T1000 (cell line): ENCODE measurements at places on chromosomes 7 and 10.

DNA sequence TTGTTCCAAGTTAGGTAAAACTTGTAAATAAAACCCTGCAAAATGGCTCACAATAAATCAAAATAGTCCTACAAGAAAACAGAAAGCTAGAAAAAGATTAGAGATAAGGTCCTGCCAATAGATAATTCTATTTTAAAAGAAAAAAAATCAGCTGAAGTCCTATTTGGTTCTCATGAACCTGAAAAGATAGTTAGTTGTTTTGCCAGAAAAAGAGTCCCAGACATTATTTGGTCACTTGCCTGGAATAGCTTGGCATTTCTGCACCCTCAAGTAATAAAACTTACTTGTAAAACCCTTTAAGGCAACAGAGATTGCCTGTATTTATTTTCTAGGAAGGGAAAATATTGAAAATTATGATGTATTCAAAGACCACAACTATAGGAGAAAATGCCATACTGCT lies 47.7 kb downstream of the LRRN3 start:
- no peak for DNase-seq

DNA sequence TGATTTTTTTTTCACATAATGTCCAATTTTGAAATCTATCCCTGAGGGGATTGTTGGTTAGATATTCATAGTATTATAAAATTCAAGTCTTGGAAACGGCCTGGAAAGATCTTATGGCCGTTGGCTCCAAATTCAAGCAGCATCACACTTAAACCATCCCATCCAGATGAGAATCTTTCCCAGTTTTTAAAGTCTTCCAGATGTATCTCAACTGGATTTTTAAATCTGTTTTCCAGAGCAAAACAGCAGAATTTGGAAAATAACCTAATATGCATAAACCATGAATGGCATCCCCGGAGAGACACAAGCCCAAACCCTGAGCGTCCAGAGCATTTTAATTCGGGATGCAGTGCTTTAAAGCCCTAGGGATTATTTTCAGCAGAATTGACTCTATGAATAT lies 208.2 kb upstream of the PRKCQ start:
- no peak for DNase-seq

- no peak for DNase-seq
These were observed 1175.3 kb downstream of the GATA3 start for GRCh38 chr10:9229702-9230244.

GRCh38 chr7:27106901-27107240 lies 4.4 kb upstream of the HOXA2 start:
- no peak for DNase-seq

DNA sequence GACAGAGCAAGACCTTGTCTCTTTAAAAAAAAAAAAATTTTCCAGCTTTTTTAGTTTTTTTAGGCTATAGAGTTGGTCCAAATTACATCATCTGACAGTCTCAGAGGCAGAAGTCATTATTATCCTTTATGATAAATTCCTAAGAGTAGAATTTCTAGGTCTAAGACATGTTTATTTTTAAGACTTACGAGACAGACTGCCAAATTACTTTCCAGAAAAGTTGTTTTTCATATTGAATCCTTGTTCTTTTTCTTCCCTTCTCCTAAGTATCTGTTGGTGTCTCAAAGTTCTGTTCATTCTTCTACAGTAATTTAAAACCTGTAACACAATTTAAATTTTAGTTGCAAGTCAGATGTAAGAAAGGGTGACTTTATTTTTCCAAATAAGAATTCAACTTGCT lies 421.4 kb downstream of the GALNT17 start:
- no peak for DNase-seq
